ENCODE measurements at places on chromosomes 11 and 22.

DNA sequence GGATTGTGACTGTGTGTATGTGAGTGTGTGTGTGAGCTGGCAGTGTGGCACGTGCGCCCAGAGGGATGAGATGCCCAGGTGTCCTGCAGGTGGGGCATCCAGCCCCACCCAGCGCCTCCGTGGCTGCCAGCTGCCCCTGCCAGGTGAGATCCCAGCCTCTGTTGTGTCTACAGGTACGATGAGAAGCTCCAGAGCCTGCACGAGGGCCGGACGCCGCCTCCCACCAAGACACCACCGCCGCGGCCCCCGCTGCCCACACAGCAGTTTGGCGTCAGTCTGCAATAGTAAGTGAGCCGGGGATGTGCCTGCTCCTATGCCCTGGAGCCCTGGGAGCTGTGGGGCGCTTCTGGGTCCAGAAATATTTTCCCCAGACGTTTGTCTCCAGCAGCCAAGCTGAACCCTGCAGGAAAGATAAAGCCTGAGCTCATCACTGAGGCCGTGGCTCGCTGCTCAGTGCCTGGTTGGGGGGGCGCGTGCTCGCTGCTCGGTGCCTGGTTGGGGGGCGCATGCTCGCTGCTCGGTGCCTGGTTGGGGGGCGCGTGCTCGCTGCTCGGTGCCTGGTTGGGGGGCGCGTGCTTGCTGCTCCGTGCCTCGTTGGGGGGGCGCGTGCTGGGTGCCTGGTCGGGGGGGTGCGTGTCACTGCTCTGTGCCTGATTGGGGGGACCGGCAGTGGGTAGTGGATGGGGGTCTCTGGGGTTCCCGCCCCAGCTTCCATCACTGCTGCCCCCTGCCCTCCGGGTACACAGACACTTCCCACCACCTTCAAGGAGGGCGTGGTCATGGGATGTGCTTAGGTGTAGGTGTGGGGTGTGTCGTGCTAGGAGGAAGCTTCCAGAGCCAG lies 73.2 kb downstream of the ARHGAP8 start:
- no peak for DNase-seq

DNA sequence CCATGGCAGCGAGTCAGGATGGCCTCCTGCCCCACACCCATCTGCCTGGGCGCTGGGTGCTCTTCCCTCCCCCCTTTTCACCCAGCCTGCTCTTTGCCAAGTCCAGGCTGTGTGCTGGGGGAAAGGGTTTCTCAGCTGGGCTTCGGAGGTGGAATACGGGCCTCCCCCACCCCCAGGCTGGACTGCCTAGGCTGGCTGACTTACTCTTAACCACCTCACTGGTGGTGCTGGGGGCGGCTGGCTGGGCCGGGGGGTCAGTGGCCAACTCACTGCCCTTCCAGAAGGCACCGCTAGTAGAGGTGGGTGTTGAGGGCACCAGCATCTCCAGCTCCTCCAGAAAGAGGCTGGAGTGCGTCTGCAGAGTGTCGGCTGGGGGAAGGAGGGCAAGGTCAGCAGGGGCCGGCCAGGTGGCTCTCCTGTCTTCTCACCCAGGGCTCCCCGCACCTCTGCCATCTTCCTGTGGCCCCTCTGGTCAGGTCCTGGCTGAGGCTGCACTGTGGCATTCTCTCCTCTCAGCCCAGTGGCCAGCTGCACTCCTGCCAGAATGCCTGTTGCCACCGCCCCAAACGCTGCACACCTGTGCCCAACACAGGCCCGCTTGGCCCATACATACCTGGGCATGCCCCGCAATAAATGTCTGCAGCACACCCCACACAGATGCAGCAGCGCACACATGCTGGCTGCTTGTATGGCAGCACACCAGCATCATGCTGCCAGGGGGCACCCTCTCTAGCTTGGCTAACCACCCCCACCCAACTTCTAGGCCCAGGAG lies 9.7 kb downstream of the PITPNM1 start:
- no peak for DNase-seq

DNA sequence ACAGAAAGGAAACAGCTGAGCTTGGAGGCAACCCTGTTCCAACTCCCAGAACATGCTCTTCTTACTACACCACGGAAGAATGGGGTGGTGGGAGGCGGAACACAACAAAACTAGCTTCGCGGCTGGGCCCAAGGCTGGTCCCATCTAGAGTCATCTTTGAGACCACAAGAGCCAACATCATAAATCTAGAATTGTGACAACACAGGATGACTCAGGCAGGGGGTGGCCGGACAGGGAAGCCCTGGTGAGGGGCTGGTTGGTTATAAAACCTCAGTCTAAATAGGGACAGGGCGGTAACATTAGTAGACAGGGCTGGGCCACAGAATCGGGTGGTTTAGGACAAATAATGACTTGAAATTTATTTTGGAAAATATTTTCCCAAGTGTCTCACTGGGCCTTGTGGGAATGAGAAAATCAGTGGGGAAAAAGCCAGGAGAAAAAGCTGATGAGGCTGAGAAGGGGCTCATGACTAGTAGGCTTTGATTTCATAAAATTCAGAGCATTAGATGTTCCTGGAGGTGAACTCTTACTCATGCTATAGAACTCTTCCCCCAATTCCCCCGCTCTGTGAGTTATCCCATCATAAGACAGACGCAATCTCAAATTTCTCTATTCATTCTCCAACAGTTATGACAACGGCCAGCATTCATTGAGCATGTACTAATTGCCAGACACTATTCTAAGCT lies 151.8 kb upstream of the TIMP3 start:
- DNase-seq: no peak

- no peak for DNase-seq
Observed at GRCh38 chr11:110340436-110340835, 44.0 kb upstream of the RDX start.

GRCh38 chr22:49845241-49845640 lies 8.4 kb upstream of the ZBED4 start:
- DNase-seq: no peak

GRCh38 chr11:6703247-6704063 lies 20.3 kb upstream of the MRPL17 start:
- DNase-seq: no peak

- DNase-seq: no peak
Observed at GRCh38 chr11:62388999-62389398, 29.8 kb upstream of the SCGB1A1 start.

DNA sequence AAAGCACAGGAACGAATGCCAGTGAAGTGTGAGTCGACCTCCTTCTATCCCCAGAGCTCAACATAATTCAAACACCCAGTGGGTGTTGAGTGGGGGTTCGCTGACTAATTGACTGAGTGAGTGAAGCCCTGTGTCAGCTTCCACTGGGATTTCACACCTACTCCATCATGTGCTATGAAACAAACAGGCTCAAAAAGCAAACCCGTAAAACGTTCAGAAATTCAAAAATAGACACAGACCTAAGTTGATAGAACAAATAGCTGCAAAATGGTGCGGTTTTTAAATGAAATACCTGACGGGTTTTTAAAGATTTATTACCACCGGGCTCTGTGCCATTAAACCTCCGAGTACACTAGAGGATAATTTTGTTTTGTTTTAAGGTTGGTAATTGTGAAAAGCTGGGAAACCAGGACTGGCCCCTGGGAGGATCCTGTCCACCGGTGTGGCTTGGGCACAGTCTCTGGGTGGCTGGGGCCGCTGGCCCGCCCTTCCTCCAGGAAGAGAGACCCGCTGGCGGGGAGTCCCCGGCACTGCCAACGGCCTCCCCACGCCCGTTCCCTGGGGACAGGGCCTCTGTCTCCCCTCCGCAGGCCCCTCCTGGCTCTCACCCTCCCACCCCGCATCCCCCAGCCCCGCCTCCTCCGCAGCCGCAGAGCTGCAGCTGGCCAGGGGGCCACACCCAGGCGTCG lies 13.6 kb downstream of the KCNJ5 start:
- DNase-seq: no peak

DNA sequence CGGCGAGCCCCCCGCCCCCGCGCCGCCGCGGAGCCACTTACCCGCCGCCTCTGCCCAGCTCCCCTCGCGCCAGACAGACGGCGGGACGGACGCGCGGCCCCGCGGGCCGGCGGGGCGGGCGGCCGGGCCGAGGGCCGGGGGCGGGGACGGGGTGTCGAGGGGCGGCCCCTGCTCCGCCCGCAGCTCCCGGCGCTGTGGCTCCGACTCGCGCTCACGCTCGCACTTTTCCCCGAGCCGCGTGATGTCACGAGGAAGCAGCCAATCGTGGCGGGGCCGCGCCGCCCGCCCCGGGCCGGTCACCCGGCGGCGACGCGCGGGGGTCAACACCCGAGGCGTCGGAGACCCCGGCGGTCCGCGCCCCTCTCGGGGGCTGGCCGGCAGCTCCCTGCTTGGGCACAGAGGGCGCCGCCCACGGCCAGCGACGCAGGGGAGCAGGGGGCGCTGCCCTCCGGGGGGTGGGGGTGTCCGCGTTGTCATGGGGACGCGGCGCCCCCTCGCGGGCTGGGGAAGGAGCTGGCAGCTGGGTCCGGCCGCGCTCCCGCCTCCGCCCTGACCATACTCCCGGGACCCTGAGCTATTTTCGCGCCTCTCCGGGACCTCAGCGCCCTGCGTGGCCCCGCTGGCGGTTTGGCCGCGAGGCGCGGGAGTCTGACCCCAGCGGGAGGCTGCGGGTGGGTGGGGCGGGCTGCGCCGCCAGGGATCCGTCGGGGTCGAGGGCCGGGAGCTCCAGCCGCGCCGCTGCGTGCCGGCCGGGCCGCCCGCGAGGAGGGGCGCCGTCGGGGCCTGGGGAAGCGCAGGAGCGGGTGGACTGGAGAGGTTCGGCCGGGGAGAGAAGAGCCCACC lies at the start of gene CHRM4:
Gene CHRM4 (minus strand): TSS at position 199 of the 843 bp plus-strand sequence. CDS start 5,219 bp downstream, outside the sequence.
- DNase-seq: no peak

DNA sequence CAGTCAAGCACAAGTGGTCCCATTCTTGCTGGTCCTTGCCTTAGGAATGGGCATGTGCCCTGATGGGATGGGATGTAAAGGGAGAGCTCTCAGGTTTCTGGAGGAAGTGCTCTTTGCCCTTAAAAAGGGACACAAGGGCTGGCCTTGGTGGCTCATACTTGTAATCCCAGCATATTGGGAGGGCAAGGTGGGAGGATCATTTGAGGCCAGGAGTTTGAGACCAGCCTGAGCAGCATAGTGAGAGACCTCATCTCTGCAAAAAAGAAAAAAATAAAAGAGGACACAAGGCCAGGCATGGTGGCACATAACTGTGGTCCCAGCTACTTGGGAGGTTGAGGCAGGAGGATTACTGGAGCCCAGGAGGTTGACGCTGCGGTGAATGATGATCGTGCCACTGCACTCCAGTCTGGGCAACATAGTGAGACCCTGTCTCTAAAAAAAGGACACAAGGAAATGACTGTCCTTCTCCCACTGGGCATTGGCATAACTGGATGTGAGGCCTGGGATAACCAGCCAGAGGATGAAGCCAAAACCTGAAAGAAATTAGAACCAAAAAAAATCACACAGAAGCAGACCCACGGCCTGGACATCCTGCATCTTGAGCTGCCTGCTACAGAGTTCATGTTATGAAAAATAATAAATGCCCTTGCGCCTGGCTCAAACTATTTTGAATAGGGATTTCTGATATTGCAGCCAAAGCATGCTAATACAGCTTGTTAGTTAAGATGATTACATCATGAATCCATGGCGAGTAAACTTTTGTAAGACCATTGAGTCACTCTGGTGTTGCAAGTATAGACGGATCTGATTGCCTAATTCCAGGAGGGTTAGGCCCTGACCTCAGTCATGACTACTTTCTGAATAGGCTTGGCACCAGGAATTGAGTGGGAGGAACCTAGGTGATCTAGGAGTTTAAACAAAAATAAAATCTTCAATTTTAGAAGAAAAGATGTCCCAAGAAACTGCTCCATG lies 12.9 kb upstream of the CRKL start:
- no peak for DNase-seq

GRCh38 chr22:25219211-25219689 lies at the start of gene CRYBB2:
CRYBB2 (plus strand) TSS chr22:25219639; CDS start chr22:25221430, 1,791 bp downstream.
- DNase-seq: no peak

DNA sequence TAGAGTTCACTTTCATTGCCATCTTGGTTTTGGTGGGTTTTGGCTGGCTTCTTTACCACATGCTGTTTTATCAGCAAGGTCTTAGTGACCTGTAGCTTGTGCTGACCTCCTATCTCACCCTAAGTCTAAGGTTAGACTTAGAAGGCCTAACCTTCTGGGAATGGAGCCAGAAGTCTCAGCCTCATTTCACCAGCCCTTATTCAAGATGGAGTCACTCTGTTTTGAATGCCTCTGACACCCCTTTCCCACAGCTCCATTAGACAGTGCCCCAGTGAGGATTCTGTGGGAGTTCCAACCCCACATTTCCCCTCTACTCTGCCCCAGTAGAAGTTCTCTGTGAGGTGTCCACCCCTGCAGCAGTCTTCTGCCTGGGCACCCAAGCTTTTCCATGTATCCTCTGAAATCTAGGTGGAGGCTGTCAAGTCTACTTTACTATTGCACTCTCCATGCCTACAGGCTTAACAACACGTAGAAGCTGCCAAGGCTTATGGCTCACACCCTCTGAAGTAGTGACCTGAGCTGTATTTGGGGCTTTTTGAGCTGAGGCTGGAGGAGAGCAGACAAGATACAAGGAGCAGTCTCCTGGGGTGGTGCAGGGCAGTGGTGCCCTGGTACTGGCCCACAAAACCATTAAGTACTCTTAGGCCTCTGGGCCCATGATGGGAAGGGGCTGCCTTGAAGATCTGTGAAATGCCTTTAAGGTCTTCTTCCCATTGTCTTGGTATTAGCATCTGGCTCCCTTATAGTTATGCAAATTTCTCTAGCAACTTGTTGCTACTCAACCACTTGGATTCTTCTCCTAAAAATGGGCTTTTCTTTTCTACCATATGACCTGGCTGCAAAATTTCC lies 65.9 kb upstream of the SC5D start:
- no peak for DNase-seq

GRCh38 chr22:21651521-21652009 lies 9.5 kb downstream of the SDF2L1 start:
- DNase-seq: no peak

GRCh38 chr11:11035331-11035730 lies 177.5 kb upstream of the ZBED5 start:
- DNase-seq: no peak

- DNase-seq: peak; percentile 97
Observed at GRCh38 chr22:37608477-37609239, at the start of gene GGA1. GGA1 (plus strand) TSS chr22:37608834; CDS start chr22:37608861, 27 bp downstream.

GRCh38 chr22:38027487-38027886 lies 29.7 kb upstream of the PICK1 start:
- no peak for DNase-seq

DNA sequence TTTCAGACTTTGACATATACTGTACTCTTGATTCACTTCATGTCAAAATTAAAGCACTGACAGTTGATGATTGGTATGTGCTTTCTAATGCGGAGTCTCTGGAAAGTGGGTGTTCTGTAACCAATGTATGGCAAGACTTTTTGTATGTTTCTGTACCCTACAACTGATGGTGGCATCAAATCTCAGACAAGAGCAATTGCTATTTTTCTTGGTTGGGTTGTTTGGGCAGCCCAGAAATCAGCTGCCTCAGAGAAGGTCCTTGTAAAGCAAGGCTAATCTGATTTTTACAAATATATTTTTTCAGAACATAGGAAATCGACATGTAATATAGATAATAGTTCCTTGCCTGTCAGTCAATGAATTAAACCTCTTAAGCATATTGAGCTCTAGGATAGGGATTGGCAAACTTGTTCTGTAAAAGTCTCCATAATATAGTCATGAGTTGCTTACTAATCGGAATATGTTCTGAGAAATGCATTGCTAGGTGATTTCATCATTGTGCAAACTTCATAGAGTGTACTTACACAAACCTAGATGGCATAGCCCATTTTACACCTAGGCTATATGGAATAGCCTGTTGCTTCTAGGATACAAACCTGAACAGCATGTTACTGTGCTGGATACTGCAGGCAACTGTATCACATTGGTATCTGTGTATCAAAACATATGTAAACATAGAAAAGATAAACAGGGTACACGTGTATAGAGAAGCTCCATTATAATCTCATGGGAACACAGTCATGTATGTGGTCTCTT lies 10.2 kb upstream of the OOSP4A start:
- DNase-seq: no peak
